HFFc6 (cell line): ENCODE measurements at places on chromosomes 1 and 21. TPM values are rescaled to one million over a fixed set of nuclear protein-coding genes. Genes with fewer than 3 reads are reported as not detected.

SPRR2E gene
- total RNA-seq: not detected in 3 replicates

DNA sequence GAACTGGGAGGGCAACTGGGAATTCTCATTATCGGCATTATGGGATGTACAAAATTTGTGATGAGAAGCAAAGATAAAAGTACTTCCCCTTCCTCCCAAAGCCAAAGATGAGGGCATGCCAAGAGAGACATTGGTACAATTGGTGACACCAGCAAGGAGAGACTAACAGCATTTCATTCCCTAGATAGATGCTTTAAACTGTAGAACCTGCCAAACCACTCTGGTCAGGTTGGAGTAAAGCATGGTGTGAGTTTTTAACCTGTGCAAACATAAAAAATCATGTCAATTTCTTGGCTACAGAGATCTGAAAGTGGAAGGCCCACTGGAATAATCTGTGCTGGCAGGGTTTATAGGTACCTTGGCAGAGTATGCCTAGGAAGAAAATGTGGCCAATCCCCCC, 19.4 kb downstream of the CTXND2 start:
- no peaks in the 10 kb centered on the region for H3K4me1 ChIP-seq
- H3K4me3 ChIP-seq: no peak overlapping the region
- H3K27me3 ChIP-seq: peaks cover 9% of the 10 kb centered on the region; the same call in 1 of the 2 replicates
- H3K36me3 ChIP-seq: no peaks in the 10 kb centered on the region
- no peak for DNase-seq

GRCh38 chr21:31425138-31425537, 81.1 kb upstream of the TIAM1 start:
- no peak overlapping the region for H3K27ac ChIP-seq
- no peak overlapping the region for H3K4me3 ChIP-seq
- H3K27me3 ChIP-seq: no peaks in the 10 kb centered on the region; the same call in 1 of the 2 replicates
- H3K36me3 ChIP-seq: no peaks in the 10 kb centered on the region
- no peaks in the 10 kb centered on the region for H3K4me1 ChIP-seq

DNA sequence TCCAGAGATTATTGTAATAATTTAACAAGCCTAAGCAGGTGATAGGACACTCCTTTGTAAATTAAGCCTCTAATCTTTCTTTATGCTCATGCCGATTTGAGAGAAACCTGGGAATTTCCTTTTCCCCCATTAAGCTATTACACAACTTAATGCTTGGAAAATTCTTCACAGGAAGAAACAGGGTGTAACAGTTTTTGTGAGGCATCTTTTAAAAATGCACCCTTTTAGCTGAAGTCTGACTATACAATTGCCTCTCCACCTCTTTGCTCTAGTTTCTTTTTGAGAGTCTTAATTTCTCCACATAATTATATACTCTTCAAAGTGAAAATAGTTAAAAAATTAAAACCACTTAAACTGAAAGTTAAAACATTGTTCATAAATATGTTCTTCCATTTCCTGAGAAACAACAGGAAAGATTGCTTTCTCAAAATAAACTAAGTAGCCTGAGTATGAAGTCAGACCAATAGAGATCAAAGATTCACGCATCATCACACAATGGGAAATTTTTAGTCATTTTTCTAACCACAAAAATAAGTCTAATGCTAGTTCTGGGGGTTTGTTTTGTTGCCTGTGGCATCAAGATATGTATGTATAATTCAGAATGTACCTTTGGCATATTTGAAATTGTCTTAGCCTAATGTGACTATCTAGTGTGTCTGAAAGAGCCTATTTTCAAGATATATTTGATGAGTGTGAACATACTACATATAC, 34.7 kb downstream of the LRRC8D start:
- no peak overlapping the region for H3K4me3 ChIP-seq
- H3K36me3 ChIP-seq: peaks cover 5% of the 10 kb centered on the region
- H3K27ac ChIP-seq: no peak overlapping the region
- H3K4me1 ChIP-seq: peaks cover 8% of the 10 kb centered on the region
- H3K27me3 ChIP-seq: no peaks in the 10 kb centered on the region

GRCh38 chr1:12617901-12618660, at the start of gene DHRS3:
DHRS3 (minus strand) TSS chr1:12618210; CDS start chr1:12617348, 862 bp downstream.
- H3K4me1 ChIP-seq: peaks cover 59% of the 10 kb centered on the region
- peak within 1 kb of the TSS; percentile 93 for H3K4me3 ChIP-seq
- H3K27ac ChIP-seq: peak within 1 kb of the TSS; percentile 84
- H3K27me3 ChIP-seq: peaks cover 10% of the 10 kb centered on the region
- no peaks in the 10 kb centered on the region; the same call in 1 of the 2 replicates for H3K36me3 ChIP-seq
- DNase-seq: peak; percentile 32

- peaks cover 27% of the 10 kb centered on the region for H3K4me1 ChIP-seq
- H3K36me3 ChIP-seq: no peaks in the 10 kb centered on the region
Observed at GRCh38 chr1:8560611-8561544, 243.0 kb downstream of the SLC45A1 start.

- H3K27me3 ChIP-seq: peaks cover 10% of the 10 kb centered on the region
- H3K4me1 ChIP-seq: peaks cover 4% of the 10 kb centered on the region; the same call in 1 of the 2 replicates
- H3K27ac ChIP-seq: no peak overlapping the region
Observed at GRCh38 chr1:91406773-91407389, 2.2 kb upstream of the HFM1 start.

DNA sequence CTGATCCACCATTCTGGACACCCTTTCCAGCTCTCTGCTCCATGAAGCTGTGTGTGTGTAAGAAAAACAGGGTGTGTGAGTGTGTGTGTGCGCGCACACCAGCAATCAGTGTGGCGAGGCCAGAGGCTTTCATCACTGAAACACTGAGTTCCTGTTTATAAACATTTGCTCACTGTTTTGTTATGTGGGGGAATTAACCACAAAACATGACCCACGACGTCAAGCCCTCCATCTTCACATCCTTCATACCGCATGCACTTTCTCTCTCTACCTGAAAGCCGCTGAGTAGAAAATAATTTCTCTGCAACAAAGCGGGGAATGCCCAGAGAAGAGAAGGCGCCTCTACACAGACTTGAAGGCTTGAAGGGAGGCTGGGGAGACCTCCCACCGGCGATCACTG, 148.9 kb upstream of the IRF2BP2 start:
- H3K36me3 ChIP-seq: no peaks in the 10 kb centered on the region
- peaks cover 25% of the 10 kb centered on the region for H3K4me1 ChIP-seq
- H3K4me3 ChIP-seq: no peak overlapping the region
- H3K27me3 ChIP-seq: peaks cover 1% of the 10 kb centered on the region

DNA sequence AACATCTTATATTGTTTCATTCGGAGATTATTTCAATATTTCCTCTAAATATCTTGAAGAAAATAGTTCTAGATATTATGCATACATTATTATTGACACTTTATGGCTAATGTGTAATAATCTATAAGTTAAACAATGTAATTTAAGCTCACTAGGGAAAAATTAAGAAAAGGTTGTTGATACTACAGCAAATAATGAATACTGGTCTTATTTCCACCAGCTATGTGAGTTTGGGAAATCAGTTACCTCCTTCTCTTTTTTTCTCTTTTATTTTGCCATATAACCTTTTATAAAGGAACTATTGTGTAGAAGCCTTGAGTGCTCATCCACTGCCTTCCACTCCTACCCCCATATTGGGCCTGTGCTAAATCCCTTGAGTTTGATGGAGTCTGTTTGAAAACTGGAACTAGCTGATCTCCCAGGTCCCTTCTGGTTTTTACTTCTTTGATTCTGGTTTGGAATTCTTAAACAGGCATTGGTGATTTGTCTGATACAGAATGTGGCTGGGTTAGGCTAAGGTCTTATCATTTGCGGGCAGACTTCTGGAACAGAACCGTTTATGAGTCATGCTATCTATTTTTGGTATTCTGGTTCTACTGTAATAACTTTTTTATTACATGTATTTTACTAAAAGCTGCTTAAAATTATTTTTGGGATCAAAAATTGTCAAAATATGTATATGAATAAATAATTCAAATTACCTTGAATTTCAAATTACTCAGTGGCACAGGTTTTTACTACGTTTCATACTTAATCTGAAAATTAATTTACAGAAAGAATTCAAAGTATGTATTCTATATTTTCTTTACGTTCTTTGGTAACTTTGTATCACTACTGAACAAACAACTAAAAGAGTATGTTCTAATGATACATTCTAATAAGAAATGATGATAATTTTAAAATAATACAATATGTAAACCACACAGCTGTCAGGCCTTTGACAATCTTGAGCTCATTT, 5.0 kb upstream of the CDC14A start:
- H3K4me3 ChIP-seq: no peak overlapping the region
- H3K4me1 ChIP-seq: peaks cover 16% of the 10 kb centered on the region
- H3K27ac ChIP-seq: no peak overlapping the region; the same call in 1 of the 2 replicates
- no peaks in the 10 kb centered on the region for H3K36me3 ChIP-seq

DNA sequence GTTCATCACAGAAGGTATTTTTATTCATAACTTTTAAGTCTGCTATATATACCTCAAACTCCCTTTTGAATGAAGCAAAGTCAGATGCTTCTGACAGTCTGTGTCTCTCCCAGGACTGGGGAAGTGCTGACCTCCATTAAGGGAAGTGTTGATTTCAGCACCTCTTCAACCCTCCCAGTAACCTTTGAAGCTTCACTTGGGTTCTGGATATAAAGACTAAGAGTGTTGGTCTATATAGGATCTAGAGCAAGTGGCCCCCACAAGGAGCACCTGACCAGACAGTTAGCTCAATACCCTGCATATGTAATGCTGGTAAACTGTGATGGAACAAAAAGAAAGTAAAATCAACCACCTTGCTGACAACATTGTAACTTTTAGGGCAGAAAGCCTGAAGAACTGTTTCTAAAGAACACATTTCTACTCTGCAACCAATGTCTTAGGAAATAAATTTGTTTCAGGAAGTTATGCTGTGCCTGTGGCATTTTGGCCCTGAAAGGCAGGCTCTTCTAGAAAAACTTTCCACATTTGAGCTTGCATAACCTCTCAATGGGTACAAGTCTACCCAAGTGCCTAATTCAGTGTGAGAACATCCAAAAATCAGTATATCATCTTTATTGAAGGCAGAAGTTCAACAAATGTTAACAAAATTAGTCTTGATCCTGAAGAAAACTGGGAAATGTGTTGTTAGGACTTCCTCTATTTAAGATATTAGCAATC, 865 bp upstream of the PTPN22 start:
- peak overlapping the region; percentile 72 for H3K27ac ChIP-seq
- 0 out of 2 replicates have a peak, but pooled peaks cover 4% of the 10 kb centered on the region for H3K27me3 ChIP-seq
- H3K36me3 ChIP-seq: no peaks in the 10 kb centered on the region
- peaks cover 63% of the 10 kb centered on the region for H3K4me1 ChIP-seq
- DNase-seq: no peak

LRRC71 gene
- 0.13 to 0.18 TPM in 2 of 3 replicates, not detected in the other for total RNA-seq
